ENCODE measurements at places on chromosomes 2 and 18.

DNA sequence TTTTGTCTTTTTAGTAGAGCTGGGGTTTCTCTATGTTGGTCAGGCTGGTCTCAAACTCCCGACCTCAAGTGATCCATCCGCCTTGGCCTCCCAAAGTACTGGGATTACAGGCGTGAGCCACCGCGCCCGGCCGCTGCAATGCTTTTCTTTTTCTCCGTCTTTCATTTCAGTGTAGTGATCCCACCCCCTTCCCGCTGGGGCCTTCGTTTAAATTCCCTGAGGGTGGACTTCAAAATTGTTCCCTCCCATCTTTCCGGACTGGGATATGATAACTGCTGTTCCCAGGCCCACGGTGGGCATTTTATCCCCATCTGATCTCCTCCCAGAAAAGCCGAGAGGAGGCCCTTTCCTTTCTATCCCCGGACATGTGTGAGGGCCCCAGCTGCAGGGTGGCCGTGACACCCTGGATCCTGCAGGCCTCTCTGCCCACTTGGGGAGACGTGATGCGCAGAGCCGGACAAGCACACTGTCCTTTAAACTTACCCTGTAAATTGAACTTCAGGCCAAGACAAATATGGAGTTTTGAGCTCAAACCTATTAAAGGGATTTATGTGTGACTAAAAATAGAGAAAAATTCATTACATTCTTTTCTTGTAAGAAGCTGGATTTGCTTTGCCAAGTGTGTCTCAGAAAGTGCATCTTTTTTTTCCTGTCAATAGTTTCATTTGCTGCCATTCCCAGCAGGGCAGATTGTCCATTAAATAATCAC is 54.5 kb upstream of the AFF3 start:
- DNase-seq = no peak

DNA sequence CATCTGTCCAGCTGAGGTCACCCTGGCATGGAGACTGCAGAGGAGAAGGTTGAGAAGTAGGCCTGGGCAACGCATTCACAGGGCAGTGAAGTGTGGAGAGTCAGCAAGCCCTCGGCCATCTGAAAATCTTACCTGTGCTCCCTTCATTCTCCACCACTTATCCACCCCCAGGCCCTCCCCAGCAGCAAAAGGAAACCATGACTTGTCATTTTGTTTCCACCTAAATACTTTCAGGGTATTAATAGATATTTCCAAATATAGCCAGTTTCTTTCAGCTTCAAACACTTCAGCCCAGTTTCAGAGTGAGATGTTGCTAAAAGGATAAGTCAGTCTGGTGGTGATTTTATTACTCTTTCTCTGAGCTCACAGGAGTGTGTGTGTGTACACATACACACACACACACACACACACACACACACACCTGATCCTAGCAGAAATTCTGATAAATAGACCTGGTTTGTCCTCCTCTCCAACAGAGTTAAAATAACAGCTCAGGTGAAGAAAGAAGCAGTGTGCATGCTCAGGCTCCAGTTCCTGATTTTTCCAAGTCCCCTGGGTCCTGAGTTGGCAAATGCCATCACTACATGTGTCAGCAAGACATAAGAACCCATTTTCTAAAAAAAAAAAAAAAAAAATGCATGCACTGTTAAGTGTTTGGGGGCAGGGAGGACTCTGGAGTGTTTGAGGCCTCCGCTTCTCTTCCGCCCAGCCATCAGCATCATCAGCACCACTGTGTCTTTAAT is 82.8 kb downstream of the LOXHD1 start:
- no peak for DNase-seq

DNA sequence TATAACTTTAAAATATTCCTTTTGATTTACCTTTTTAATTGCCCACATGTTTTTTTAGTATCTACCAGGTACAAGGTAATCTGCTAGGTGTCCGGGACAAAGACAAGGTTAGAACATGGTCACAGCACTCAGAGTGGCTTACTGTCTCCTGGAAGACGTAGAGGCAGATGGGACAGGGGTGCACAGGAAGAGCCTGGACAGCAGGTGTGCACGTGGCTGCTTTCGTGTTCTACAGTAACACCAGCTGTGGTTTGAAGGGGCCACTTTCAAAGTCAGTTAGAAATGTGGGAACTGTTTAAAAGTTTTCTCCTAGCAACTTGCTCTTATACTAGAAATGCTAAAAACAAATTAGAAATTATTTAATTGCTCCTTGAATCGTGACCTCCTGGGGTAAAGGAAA is 102.9 kb upstream of the ALPP start:
- DNase-seq = no peak

DNA sequence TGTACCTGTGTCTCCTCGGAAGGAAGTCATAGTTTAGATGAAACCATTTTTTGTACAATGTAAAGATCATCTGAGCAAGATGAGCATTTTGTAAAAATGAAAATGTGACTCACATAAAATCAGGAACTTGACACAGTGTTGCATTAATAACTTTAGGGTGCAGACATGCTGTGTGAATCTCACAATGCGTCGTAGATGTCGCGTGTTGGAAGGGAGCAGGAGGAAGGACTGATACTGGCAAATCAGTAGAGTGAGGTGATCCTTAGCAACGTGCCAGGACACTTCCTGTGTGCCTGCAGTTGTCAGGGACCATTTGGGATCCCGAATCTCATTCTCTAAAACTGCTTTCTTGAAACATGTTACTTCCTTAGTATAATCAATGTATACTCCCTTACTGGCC is 103.1 kb downstream of the SH3BP4 start:
- DNase-seq = no peak

- DNase-seq = no peak
Observed at GRCh38 chr18:23357996-23358594, 95.0 kb upstream of the RIOK3 start.

DNA sequence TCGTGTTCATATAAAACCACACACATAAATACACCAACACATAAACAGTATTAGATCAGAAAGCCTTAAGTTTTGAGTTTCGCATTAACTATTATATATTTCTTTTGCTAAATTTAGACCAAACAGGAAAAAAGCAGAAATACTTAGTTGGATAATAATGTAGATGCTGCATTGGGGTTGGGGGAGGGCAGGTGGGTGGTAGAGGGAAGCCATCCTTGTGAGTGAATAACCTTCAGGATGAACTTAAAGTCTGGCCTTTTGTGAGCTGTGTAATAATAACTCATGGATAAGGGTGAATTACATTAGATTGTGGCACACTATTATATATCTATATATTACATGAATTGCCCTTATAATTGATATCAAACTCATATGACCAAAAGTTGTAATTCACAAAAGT is 174.7 kb downstream of the WDR7 start:
- no peak for DNase-seq
